T-helper 22 cell (primary cell): ENCODE measurements at places on chromosomes 4 and X.

DNA sequence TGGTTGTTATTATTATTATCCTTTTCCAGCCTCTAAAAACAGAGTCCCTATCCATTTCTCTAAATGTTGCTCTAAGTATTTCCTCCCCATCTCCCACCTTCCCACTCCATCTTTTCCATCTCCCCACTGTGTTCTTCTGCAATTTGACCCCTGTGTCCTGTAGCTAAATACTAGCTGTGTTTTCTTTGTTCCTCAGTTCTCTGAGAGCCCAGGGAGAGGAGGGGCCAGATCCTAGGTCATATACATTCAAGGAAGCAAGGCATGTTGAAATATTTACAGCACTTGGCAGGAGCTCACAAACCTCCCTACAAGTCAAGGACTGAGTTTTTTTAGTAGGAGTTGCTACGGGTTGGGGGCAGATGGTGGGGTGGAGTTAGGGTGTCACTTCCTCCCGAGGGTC is 10.5 kb downstream of the SLC16A2 start:
- no peak for DNase-seq

GRCh38 chr4:87502580-87503238 is 26.5 kb downstream of the SPARCL1 start:
- no peak for DNase-seq

- no peak for DNase-seq
Measured at GRCh38 chrX:64204252-64204651, 1.3 kb downstream of the AMER1 start.

- DNase-seq = no peak
Measured at GRCh38 chrX:19958552-19959486, 32.0 kb downstream of the BCLAF3 start.

GRCh38 chr4:6499238-6499600 is 26.8 kb upstream of the PPP2R2C start:
- no peak for DNase-seq

- DNase-seq = no peak
Measured at GRCh38 chr4:86174506-86174905, 185.3 kb downstream of the MAPK10 start.

DNA sequence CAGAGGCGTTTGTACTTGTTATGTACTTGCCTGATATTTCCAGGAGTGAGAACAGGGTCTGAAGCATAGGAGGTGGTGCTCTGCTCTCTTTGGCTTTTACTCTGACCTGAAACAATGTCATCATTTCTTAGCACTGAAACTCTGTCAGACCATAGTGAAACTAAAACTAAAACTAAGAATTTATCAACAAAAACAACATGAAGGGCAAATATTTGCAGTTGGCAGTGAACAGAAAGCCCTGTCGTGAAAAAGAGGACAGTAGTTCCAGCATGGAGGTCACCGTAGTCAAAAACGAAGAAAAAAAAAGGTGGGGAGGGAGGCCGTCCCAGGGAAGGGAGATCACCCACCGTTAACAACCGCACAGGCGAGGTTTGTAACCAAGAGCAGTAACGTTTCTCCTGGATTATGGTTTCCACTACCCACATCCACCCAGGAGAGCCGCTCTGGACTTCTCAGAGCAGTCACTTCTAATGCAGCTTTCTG is 97.5 kb downstream of the ANK2 start:
- no peak for DNase-seq

- no peak for DNase-seq
Measured at GRCh38 chrX:11478026-11478425, 184.8 kb downstream of the AMELX start.

DNA sequence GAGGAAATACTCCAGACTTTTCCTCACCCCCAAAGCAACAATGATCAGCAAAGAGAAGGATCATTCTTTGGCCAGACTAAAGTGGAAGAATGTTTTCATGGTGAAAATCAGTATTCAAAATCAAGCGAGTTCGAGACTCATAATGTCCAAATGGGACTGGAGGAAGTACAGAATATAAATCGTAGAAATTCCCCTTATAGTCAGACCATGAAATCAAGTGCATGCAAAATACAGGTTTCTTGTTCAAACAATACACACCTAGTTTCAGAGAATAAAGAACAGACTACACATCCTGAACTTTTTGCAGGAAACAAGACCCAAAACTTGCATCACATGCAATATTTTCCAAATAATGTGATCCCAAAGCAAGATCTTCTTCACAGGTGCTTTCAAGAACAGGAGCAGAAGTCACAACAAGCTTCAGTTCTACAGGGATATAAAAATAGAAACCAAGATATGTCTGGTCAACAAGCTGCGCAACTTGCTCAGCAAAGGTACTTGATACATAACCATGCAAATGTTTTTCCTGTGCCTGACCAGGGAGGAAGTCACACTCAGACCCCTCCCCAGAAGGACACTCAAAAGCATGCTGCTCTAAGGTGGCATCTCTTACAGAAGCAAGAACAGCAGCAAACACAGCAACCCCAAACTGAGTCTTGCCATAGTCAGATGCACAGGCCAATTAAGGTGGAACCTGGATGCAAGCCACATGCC is 89.7 kb downstream of the TET2 start:
- no peak for DNase-seq

GRCh38 chrX:154136627-154137161 is 7.3 kb upstream of the OPN1LW start:
- DNase-seq = peak; percentile 55

DNA sequence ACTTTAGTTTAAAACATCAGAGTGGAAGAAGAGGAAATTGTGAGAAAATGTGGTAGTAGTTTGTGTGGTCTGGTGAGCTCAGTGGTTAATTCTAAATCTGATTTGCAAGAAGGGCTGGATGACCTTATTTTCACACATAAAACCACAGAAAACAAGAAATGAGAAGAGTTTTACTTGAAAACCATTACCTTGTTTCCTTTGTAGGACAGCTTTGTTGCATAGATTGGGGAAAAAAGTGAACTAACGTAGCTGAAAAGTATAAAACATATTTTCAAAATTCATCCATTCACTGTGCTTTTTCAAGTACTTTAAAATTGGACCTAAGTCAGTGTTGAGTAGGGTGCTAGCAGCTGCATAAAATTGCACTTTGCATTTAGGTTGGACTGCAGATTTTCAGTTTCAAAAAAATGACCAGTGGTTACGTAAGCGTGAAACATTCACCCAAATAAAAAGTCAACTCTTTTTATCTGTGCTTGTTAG is 211.3 kb downstream of the ARHGAP10 start:
- DNase-seq = no peak

GRCh38 chr4:113435893-113436292 is 325.6 kb downstream of the CAMK2D start:
- no peak for DNase-seq

GRCh38 chrX:18828832-18829404 is 121.5 kb downstream of the PPEF1 start:
- DNase-seq = no peak

- DNase-seq = no peak
Measured at GRCh38 chr4:185305979-185306442, 89.7 kb downstream of the LRP2BP start.

- no peak for DNase-seq
Measured at GRCh38 chr4:123667991-123668390, 271.4 kb downstream of the SPRY1 start.

DNA sequence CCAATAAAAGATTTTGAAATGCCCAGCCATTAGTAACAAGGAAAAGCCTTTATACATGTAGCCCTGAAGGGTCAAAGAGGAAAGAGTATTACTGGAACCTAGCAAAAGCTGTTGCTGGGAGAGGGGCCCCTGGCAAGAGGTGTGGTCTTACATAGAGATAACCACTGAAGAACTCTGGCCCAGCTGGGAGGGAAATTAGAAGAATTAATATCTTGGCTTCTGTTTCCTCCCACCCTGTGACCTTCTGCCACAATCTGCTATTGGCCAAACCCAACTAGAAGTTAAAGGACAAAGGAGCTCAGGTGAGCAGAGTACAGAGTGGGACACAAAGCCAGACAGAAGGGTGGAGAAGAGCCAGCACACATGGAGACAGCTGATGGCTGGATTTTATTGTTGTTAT is 39.3 kb upstream of the CCNG2 start:
- no peak for DNase-seq

GRCh38 chr4:152342293-152342692 is 193.6 kb downstream of the FBXW7 start:
- no peak for DNase-seq

DNA sequence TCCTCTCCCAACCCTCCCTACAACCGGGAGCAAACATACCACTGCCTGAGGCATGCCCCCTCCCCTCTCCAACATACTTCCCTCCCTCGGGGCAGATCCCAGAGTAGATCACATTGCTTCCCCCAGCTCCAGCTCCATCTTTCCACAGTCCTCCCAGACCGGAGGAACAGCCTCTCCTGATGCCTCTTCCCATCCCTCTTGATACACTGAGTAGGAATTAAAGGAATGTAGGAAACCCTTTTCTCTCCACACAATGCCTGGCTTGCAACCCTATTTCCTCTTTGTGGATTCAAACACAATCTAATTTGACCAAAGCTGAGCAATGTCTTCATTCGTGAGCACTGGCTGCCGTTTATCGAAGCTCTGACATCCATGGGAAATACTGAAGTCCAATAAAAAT is 339.8 kb downstream of the BCOR start:
- no peak for DNase-seq

- no peak for DNase-seq
Measured at GRCh38 chr4:155079871-155080270, 128.6 kb upstream of the NPY2R start.

DNA sequence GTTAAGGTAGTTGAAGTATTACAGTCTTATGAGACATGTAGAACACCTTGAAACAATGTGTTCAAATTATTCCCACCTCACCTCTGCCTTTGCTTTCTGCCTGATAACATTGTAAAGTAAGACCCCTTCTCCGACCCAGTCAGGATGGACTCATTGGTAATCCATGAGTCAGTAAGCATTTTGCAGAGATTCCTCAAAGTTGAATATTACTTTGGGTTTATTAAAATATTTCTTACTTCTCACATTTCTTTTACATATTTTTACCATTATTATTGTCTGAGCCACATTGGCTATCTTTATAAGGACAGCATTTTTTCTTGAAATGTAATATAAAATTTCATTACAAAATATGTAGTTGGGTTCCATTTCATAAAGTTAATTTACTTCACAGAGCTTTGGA is 201.6 kb downstream of the BMPR1B start:
- no peak for DNase-seq

DNA sequence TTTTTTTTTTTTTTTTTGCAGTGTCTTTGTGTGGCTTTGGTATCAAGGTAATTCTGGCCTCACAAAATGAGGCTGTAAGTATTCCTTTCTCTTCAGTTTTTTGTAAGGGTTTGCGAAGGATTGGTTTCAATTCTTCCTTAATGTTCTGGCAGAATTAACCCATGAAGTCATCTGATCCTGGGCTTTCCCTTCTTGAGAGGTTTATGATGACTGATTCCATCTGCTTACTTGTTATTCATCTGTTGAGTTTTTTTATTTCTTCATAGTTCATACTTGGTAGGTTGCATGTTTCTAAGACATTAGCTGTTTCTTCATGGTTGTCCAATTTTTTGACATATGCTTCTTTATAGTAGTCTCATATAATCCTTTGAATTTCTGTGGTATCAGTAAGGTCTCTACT is 181.4 kb upstream of the PDE5A start:
- no peak for DNase-seq

- no peak for DNase-seq
Measured at GRCh38 chr4:3346146-3346545, 53.3 kb downstream of the RGS12 start.

DNA sequence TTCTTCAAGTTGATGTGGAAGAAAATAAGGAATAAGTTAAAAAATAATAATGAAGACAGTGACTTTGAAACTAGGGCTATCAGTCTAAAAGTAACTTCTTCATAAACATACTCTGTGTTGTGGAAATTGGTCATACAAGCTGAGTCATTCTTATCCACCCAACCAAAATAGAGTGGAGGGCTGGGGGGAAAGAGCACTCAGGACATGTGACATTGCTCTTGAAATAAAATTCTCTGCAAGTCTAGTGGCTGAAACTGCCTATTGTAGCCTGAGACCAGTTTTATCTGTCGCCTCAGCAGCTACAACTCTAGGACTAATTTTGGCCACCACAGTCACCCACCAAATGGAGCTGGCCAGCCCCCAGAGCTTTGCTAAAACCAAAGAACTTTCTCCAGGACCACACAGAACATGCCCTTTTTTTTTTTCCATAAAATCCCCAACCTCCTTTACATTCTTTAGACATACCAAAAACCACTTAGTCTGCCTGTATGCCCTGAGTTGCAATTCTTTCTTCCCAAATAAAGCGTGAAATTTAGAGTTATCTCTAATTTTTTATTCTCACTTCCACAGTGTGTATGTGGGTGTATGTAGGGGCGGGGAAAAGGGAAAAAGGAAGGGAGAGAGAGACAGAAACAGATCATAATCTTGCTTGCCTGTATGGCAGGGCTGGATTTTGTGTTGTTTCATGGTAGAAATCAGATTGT is 23.0 kb upstream of the SLC25A4 start:
- DNase-seq = no peak

DNA sequence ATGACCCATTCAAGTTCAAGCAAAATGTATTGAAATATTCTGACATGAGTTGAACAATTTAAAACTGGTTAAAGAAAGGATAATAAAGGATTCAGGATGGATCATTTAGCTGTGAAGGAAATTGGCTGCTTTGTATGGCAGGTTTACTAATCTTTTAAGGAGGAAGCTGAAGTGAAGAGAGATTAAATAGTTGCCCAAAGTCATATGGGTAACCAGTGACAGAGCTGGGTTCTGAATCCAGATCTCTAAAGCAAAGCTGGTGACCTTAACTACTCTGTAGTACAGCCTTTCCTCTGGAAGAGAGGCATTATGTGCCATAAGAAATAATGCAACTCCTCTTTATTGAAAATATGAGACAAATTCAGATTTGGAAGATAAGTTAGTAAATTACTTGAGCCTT is 22.8 kb downstream of the FHIP1A start:
- no peak for DNase-seq

- no peak for DNase-seq
Measured at GRCh38 chr4:81790477-81790876, 318.8 kb upstream of the RASGEF1B start.

DNA sequence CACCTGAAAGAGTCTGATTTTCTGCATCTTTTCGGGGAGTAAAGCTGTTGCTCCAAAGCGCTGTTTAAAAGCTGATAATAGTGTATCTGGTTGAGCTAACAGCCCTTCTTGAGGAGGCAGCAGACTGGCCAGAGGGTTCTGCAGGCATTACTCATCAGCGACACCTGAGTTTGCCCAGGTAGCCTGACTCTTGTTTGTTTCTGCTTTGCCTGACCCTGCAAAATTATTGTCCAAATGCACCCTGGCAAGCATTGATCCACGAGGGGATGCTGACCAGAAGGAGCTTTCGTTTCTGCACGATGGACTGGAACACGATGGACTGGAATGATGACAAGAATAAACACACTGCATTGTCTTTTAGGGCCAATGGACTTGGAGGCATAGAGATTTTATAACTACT is 6.2 kb downstream of the CD99 start:
- no peak for DNase-seq

GRCh38 chrX:129759576-129760061 is 20.1 kb upstream of the SASH3 start:
- peak; percentile 41 for DNase-seq

- DNase-seq = peak; percentile 68
Measured at GRCh38 chr4:10115797-10116568, 616 bp downstream of the WDR1 start.

GRCh38 chrX:140104760-140105159 is 139.4 kb upstream of the CXorf66 start:
- no peak for DNase-seq
